Prostate gland (tissue), 2 donors: ENCODE measurements at places on chromosomes 5 and 9. TPM values are rescaled to one million over a fixed set of nuclear protein-coding genes. Genes with fewer than 3 reads are reported as not detected.

Gene CCL21
- 7.2 TPM for total RNA-seq

Gene ACTBL2
- total RNA-seq, result not detected

Gene PCDHB11
- total RNA-seq, result 2.6 TPM

Gene AQP7
- total RNA-seq, result 6.4 TPM

Gene CHSY3
- 0.09 TPM for total RNA-seq

Gene ABLIM3
- total RNA-seq, result 11.7 TPM

Gene UBE2D2
- 90.3 TPM for total RNA-seq

Gene NOTCH1
- total RNA-seq, result 38.0 TPM

Gene CDH18
- total RNA-seq, result not detected

Gene OTP
- not detected for total RNA-seq

Gene CTSV
- total RNA-seq, result 1.3 TPM

Gene PCDHB5
- total RNA-seq, result 11.3 TPM

Gene CDKN2B-AS1
- total RNA-seq, result 0.62 TPM

Gene PTPDC1
- 17.9 TPM for total RNA-seq

Gene FGF18
- 0.51 TPM for total RNA-seq

Gene NAIF1
- total RNA-seq, result 12.3 TPM

Gene SLC4A9
- total RNA-seq, result not detected

Gene GMCL2
- total RNA-seq, result not detected

Gene SLC6A18
- total RNA-seq, result not detected

Gene CLINT1
- 84.5 TPM for total RNA-seq

Gene NR4A3
- 1.1 TPM for total RNA-seq

Gene SNAPC3
- 24.2 TPM for total RNA-seq

Gene STKLD1
- 1.0 TPM for total RNA-seq

Gene RASEF
- 36.4 TPM for total RNA-seq

Gene SPATA6L
- 6.2 TPM for total RNA-seq

Gene TAF11L10
- not detected for total RNA-seq
